ENCODE measurements at places on chromosomes 4 and X.

DNA sequence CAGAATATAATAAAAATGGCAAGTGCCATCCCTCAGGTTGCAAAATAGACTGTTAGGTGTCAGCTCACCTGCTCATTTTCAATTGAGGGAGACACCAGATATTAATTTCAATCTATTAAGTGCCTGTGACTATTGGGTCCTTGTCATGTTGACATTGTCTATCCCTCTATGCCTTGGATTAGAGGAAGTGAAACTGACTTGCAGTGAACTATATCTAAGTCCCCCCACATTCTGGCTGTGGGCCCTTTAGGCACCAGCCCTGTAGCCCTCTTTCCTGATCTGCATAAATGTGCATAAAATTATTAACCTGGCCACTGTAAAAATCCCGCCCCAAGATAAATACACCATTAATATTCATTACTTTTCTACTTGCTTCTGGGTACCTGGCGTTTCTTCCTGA lies 293.0 kb upstream of the CLNK start:
- no peak for DNase-seq

DNA sequence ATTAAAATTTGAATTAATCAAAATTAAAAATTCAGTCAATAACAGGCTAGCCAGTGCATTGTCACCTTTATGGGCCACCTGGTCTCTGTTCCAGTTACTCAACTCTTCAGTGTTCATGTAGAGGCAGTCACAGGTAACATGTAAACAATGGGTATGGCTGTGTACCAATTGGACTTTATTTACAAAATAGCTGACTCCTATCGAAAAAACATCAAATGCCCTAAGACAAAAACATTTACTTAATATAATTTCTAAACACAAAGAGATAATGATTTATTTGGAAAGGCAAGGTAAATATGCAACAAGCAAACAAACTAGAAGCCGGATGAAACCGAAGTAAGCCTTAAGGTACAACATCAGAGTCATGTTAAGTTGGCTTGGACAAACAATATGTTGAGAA lies 8.8 kb downstream of the TMEM150C start:
- DNase-seq: no peak

DNA sequence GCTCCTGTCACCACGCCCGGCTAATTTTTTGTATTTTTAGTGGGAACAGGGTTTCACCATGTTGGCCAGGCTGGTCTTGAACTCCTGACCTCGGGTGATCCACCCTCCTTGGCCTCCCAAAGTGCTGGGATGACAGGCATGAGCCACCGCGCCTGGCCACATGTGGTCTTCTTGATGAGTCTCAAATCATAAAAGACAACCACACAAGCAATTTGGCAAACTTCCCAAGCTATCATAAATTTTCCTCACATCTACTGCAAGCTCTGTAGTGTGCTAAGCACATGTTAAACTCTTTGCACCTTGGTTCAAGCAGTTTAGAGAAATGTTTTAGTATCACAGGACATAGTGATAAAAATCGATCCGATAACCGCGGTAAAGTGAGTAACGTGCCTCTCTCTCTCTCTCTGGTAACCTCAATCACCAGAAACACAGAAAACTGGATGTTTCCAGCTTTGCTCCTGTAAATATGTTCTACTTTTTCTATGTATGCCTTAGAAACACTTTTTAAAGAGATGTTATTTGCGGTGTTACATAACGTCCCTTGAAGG lies 256.8 kb downstream of the DHRSX start:
- no peak for DNase-seq

DNA sequence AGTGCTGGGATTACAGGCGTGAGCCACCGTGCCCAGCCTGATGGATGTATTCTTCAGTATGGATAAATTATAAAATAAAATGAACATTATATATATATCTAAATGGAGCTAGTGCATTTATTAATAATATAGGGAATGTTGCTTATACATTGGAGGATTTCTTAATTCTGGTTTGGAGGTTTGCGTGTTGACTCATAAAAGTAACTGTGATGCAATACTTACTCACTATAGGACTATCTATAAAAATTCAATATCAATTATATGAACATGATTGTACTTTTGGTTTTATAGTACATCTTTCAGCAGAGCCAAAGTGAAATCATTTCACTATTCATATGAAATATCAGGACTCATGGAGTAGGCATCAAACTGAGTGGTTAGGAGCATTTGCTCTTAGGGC lies 3.2 kb upstream of the AREG start:
- DNase-seq: no peak

DNA sequence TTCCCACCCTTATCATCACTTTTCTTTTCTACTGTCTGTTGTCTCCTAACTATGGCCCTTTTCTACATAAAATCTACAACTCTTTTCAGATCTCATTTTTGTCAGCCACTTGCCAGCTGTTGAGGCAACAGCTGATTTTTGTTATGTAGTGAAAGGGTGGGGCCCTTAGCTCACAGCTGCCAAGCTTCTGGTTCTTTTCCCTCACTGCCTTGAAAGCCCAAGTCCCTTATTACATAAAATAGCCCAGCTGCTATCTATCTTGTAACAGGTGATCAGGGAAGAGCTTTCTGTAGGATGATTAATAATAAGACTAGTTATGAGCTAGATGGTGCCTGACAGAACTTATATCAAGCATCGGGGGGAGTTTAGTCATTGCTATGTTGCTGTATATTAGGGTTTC lies 45.9 kb downstream of the ADGRL3 start:
- no peak for DNase-seq

DNA sequence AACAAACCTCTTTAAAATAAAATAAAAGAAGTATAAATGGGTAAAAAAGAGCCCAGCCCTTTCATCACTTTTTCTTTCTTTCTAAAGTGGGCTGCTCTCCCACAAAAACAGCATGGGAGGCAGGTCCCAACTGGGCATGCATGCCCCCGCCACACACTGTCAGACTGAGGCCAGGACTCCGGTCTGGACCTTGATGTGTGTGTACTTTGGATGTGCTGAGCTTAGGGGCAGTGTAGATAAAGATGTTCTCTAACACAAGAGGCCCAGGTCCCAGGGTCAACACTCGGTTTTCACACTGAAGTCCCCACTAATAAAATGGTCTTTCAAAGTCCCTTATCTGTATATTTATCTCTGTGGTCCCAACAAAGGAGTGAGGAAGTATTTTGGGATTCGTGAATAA lies 44.4 kb downstream of the ADGRA3 start:
- no peak for DNase-seq

GRCh38 chrX:117743469-117744251 lies 372.9 kb downstream of the KLHL13 start:
- DNase-seq: no peak

DNA sequence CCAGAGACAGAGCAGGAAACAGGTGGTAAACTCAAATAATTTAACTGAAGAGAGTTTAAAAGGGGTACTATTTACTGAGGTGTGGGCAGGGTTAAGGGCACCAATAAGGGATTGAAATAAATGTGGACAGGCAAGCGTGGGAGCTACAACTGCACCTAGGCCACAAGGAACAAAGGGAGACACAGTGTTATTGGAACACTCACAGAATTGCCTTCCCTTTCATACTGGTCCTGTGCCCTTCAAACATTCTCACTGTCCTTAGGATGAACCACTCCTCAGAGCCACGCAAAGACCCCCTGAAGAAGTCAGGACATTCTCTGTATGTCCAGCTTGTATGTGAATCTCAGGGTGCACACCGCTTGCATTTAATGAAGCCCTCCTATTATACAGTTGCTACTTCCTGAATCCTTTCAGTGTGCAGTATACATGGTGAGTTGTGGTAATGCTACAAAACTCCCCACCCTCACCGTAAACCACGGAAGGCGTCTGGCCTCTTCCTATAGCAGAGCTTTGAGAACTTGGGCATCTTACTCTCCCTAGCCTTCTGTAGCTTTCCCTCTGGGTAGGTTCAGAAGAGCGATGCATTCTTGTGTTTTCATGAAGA lies 9.6 kb upstream of the MRPL1 start:
- no peak for DNase-seq

DNA sequence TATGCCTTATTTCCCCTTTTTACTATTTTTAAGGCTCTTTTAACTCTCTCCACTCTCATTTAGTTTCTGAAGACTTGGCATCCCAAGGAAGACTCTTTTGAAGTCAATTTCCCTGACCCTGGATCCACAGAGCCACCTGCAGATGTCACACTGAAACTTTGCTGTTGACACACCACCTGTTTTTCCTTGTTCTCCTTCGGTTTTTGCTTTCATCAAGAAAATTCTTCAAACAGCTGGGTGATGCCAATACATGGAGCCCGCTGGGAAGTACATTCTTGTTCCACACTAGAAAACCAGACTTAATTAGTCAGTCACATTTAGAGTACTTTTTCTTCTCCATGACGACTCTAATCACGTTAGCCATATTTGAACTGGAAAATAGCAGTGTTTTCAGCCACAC lies 293.9 kb downstream of the PDGFC start:
- DNase-seq: no peak

Measured in mesothelial cell of epicardium (in vitro differentiated cells).